SW480 (cell line): ENCODE measurements at places on chromosomes 1 and 21.
A peak's percentile ranks its signal among the peaks of the same experiment; 100 is the strongest.

DNA sequence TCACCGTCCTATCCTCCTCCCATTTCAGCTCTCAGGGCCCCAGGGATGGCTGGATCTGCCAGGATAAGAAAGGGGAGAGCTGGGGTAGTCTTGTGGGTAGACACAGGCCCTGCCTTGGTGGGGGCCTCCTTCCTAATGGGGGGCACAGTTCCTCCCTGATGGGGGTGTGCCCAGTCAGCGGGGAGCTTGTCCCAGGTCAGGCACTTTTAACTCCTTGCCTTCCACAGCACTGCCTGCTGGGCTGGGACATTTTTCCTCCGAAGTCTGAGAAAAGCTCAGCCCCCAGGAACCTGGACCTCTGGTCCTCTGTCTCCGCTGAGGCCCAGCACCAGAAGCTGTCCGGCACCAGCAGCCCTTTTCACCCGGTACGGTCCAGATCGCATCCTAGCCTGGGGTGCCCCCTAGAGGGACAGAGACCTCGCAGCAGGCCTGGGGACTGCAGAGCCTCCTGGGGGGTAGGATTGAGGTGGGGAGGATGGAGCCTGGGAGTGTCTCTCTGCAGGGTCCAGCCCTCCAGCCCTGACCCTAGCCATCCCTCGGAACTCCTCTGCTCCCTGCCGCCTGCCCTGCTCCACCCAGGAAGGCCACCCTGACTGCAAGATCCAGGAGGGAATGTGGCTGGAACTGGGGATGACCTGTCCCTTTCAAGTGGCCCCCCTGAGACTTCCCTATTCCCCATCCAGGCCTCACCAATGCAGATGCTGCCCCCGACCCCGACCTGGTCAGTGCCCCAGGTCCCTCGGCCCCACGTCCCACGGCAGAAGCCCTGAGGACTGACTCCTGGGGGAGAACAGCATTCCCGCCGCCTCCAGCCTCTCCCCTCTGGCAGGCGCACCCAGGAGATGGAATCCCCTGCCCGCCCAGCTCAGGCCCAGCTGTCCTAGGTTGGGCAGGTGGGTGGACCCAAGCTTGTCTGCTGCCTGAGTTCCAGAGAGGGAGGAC, 12.0 kb downstream of the MIIP start:
- DNase-seq: no peak

GRCh38 chr1:119947468-119947867, 51.2 kb upstream of the ADAM30 start:
- DNase-seq: no peak

- no peak for DNase-seq
Measured at GRCh38 chr1:178746345-178746744, 21.3 kb downstream of the RALGPS2 start.

GRCh38 chr1:12495725-12496124, 122.3 kb downstream of the DHRS3 start:
- no peak for DNase-seq

DNA sequence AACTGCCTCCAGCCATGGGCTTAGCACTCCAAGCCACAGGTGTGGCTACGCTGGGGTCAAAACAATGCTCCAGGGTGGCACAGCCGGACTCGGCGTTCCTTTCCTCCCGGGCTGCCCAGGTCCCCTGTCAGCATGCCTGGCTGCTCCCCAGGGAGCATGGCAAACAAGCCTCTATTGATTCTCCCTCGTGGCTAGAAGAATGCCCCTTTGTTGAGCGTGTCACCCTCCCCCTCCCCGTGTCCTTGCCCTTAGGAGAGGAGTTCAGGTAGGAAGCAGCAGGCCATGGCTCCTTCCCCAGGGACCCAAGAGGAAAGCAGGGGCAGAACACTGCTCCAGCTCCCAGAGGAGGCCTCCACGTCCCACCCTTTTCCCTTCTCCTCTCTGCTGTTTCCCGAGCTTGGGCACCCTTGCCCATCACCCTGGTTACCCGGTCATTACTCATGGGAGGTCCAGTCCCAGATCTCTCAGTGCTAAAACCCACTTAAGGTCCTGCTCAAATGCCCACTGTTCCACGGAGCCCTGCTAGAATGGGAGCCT, 57.4 kb upstream of the CITED4 start:
- DNase-seq: peak; percentile 91

- no peak for DNase-seq
Measured at GRCh38 chr1:247291833-247292561, 36.1 kb downstream of the VN1R5 start.

- no peak for DNase-seq
Measured at GRCh38 chr1:30599721-30600120, 123.7 kb downstream of the MATN1 start.

GRCh38 chr1:201013991-201014815, 9.3 kb downstream of the KIF21B start:
- DNase-seq: no peak

GRCh38 chr1:198480876-198481275, 59.6 kb downstream of the ATP6V1G3 start:
- DNase-seq: no peak

- DNase-seq: no peak
Measured at GRCh38 chr1:236465959-236466303, 57.9 kb upstream of the LGALS8 start.

- no peak for DNase-seq
Measured at GRCh38 chr1:204265665-204266064, 51.9 kb upstream of the GOLT1A start.

DNA sequence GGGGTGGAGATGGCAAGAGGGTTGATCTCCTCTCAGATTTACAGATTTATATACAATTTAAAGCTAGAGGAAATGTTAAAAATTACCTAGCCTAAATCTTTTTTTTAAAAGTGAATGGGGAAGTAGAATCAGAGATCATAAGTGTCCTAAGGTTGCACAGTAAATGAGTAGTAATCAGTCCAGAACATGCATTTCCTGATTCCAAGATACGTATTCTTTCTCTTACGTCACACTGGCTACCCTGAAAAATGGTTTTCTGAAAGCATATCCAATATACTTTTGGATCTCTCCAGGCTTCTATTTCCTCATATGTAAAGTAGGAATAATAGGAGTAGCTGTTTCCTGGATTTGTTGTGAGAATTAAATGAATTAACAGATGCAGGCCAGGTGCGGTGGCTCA, 11.7 kb downstream of the GADD45A start:
- DNase-seq: no peak

GRCh38 chr1:39034114-39034654, 8.0 kb downstream of the NDUFS5 start:
- no peak for DNase-seq

DNA sequence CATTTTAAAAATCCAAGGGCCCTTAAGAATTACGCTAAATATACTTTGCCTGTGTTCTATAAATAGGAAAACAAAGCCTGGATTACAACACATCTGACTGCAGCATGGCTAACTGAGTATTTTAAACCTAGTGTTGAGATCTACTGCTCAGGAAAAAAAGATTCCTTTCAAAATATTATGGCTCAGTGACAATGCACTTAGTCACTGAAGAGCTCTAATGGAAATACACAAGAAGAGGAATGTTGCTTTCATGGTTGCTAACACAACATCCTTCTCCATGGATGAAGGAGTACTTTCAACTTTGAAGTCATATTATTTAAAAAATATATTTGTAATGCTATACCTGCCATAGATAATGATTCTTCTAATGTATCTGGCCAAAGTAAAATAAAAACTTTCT, 248.3 kb upstream of the NEGR1 start:
- no peak for DNase-seq

DNA sequence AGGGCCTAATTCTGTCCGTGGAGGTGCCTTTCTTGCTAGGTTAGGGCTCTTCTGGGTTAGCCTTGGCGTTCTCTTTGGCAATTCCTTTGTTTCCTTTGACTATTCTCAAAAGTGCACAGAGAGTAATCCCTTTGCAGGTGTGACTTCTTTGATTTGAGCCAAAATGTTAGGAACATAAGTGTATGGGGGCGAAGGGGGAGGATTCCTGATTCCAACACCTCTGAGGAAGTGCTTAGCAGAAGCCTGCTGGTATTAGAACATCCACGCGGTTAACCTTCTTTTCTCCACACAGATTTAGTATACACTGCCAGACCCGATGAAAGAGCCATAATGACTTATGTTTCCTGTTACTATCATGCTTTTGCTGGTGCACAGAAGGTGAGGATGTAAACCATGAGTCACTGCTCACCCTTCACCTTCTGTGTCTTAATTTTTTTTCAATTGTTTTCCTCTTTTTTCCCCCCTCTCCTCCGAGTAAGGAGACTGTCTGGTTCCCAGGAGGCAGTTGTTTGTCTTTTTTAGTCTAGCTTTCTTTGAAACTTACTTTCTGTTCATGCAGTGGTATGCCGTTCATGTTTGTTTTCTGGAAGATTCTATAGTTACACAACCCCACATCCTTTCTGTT, 48.0 kb downstream of the ACTN2 start:
- no peak for DNase-seq

- no peak for DNase-seq
Measured at GRCh38 chr1:233061265-233061664, 110.9 kb downstream of the NTPCR start.

GRCh38 chr1:10031461-10031860, 1.3 kb upstream of the UBE4B start:
- DNase-seq: peak; percentile 16

DNA sequence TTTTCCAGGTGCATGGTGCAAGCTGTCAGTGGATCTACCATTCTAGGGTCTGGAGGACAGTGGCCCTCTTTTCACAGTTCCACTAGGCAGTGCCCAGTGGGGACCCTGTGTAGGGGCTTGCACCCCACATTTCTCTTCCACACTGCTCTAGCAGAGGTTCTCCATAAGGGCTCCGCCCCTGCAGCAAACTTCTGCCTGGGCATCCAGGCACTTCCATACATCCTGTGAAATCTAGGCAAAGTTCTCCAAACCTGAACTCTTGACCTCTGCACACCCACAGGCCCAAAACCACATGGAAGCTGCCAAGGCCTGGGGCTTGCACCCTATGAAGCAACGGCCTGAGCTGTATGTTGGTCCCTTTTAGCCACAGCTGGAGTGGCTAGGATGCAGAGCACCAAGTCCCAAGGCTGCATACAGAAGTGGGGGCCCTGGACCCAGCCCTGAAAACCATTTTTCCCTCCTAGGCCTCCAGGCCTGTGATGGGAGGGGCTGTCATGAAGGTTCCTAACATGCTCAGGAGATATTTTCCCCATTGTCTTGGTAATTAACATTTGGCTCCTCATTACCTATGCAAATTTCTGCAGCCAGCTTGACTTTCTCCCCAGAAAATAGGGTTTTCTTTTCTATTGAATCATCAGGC, 46.1 kb downstream of the SERBP1 start:
- no peak for DNase-seq

DNA sequence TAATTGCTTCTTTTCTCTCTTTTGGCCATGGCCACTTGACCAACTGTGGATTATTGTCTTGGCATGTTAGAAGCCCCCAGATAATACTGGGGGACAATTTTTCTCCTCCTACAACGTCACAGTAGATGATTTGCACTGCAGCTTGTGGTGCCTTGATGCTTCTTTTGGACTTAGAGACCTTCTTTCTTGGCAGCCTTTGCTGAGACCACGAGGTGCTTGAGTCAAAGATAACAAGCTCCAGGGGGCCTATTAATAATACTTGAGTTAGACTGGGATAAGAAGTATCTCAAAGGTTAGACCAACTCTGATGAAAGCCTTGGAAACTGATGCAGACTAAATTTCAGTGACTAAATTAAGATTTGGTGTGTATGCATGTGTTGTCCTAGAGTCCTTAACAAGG, 3.2 kb downstream of the PPP1R12B start:
- no peak for DNase-seq

GRCh38 chr21:33909756-33910155, 5.8 kb downstream of the ATP5PO start:
- no peak for DNase-seq
